HuH-7.5 (cell line): ENCODE measurements at places on chromosomes 5 and 9.
A peak's percentile ranks its signal among the peaks of the same experiment; 100 is the strongest.

DNA sequence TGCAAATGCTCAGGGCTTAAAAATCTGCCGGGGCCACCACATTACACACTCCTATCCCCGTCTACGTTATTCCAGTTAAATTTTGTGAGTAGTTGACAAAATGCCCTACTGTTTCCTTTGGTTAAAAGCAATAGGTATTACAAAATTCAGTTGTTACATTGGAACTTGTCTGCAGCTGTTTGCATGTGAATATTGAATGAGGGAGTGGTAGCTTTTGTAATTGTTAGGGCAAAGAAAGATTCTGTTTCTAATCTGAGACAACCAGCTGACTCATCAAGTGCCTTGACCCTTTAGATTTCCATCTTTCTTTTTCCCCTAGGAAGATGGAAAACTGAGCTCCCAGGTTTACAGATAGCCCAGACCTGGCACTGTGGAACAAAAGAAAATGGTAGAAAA lies 30.2 kb downstream of the MAML1 start:
- no peak for DNase-seq

DNA sequence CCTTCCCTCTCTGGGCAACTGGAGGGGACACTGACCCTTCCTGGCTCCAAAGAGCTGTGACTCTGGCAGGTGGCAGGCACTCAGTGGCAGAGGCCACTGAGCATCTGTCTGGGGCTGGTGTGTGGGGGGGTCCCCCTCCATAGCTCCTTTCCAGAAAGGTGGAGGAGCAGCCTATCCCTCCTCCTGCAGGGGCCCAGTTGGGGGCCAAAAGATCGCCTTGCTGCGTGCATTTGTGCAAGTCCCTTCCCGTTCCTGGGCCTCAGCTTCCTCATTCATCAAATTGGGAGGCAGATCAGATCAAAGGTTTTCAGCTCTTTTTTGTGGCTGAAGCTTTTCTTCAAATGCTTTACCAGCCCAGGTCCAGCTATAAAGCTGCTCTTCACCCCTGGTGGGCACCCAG lies 77.7 kb downstream of the NTNG2 start:
- no peak for DNase-seq

- no peak for DNase-seq
Measured at GRCh38 chr9:131258186-131258585, 18.1 kb downstream of the FAM78A start.

DNA sequence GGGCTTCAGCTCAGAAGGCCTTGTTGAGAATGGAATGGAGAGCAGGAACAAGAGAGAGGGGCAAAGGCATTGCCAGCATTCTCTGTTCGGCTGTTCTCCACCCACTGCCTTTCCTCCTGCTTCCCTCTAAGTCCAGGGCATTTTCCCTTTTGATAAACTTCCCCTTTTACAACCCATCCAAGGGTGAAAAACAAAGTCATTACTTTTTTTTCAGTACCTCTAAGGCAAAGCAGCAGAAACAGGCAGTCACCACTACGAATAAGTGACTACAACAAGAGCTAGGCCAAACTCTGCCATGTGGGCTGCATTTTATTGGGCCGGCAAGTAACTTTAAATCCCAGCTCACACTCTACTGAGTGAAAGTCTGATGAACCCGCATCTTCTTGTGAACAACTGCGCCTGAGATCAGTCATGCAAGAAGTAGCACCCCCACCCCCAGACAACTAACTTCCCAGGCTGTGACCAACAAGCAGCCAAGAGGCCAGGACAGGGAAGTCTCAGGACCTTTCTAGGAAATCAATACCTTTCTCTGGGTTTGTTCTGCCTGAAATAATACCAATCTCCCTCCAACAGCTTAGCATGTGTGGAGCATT lies 13.1 kb downstream of the IL7R start:
- DNase-seq, result no peak

DNA sequence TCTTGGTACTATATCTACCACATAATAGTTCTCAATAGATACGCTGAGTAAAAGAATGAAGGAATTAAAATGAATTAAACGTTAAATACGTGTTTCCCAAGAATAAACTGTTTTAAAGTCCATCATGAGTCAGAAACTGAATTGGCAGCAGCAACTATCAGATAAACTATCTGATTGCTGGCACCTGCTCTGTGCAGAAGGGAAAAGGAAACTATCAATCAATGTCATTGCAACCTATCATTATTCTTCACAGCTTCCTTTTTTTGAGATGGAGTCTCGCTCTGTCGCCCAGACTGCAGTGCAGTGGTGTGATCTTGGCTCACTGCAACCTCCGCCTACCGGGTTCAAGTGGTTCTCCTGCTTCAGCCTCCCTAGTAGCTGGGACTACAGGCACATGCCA lies 8.8 kb upstream of the WDR36 start:
- DNase-seq, result no peak

- DNase-seq, result peak; percentile 18
Measured at GRCh38 chr5:159444441-159445082, 114.3 kb upstream of the IL12B start.

DNA sequence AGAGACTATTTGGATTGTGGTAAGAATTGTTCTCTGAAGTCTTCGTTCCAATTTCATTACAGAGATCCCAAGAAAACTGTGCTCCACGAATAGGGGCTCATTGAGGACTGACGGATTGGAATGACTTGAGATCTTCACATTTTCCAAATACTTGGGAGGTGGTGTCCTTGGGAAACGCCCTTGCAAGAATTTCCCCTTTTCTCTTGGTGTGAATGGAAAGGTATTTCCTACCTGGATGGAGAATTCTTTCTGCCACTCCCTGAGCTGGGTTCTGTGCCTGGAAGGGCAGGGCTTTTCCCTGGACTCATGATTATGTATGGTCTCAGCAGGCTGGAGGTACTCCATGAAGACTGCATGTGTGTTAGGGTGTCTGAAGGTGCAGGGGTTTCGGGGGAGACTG lies 53.9 kb downstream of the SNX18 start:
- no peak for DNase-seq

GRCh38 chr5:54443270-54443669 lies 12.2 kb upstream of the HSPB3 start:
- no peak for DNase-seq

DNA sequence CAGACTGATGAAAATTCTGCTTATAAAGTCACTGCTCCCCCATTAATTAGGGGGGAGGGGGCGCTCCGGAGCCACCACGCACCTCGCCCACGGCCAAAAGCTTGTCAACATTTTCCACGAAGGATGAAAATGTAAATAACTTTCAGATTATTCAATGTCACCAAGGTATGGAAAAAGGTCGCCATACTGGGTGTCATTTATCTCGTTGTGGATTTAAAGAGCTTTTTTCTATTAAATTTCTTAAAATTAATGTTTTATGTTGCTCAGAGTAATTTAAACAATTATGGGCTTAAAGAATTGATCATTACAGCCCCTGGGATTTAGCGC lies 13.0 kb downstream of the LHX3 start:
- no peak for DNase-seq

DNA sequence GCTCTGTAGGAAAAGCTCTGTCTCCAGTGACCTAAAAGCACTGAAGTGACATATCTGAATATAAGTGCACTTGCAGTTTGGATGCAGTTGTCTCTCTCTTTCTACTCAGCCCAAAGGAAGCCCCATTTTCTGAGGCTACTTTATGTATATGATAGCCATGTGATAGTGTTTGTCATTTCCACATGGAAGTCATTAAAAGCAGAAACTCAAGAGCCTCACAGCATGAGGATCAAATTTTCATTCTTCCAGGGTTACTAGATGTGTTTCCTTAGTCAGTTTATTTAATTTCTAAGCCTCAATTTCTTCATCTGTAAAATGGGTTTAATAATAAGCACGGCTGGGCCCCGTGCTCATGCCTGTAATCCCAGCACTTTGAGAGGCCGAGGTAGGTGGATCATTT lies 36.7 kb downstream of the RNF44 start:
- DNase-seq, result no peak

GRCh38 chr9:115263371-115264075 lies 145.6 kb upstream of the TNC start:
- DNase-seq, result no peak

GRCh38 chr5:2007496-2007877 lies 124.8 kb upstream of the IRX4 start:
- no peak for DNase-seq

- no peak for DNase-seq
Measured at GRCh38 chr5:133242221-133242835, 190.5 kb downstream of the HSPA4 start.

- no peak for DNase-seq
Measured at GRCh38 chr5:53426878-53427277, 53.6 kb upstream of the FST start.

GRCh38 chr5:43155394-43156096 lies 34.8 kb downstream of the ZNF131 start:
- DNase-seq, result no peak

DNA sequence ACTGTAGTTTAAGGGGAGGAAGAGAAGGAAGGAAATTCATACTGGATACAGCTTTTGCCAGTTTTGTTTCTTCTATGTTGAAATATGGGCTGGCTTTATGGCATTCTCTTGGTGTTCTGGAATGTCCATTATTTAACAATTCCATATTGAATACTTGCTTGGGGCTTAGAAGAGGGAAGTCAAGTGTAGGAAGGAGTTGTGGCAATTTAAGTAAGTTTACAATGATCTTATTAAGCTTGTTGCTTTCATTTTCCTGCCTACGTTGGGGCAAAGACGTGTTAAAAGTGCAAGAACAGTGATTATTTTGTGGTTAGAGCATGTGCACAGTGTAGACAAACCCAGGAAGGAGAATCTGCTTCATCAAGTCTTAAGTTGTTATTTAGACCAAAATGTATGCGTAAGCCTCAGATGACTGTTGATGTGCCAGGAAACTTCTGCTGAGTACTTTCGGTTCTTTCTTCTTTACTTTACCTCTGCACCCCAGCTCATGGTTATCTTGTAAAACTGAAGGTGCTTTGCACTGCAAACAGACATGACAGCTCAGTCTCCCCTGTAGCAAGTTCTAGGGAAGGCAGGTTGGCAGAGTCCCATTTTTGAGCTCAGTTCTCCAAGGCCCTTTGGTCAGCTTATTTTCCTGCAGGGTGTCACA lies 75.8 kb downstream of the F2RL2 start:
- DNase-seq, result no peak

DNA sequence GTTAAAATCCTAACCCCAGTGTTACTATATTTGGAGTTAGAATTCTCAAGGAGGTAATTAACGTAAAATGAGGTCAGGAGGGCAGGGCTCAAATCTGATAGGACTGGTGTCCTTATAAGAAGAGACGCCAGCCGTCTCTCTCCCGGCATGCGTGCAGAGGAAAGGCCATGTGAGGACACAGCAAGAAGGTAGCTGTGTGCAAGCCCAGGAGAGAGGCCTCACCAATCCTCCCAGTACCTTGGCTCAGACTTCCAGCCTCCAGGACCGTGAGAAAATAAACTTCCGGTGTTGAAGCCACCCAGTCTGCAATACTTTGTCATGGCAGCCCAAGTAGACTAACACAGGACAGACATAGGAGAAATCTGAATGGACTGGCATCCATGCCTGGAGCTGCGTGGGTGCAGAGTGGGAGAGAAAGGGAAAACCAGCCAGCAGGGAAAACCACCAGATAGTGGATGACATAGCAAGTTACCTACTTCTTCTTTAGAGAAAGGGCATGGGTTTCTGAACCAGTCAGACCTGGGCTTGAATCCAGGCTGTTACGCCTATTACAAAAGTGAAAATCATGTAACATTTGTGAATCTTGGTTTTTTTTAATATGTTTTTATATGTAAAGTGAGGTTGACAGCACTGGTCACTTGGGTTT lies 89.2 kb downstream of the FSTL4 start:
- no peak for DNase-seq

DNA sequence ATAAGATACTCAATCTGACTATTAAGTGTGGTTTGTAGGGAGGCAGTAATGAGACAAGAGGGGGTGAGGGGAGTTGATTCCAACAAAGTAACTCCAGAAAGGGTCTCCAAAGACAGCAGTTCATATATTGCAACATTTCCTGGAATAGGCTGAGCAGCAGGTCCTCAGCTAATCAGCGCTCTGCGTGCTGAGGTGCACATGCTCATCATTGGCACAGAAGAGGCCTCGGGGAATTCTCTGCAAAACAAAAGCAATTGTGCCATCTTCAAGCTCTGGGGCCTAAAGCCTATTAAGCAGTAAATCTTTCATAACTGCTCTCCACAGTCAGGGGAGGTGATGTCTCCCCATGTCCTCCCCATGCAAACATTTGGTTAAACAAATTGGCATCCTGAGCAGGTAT lies 357.3 kb downstream of the SPOCK1 start:
- DNase-seq, result no peak

GRCh38 chr9:35690294-35690613 lies 529 bp upstream of the TPM2 start:
- DNase-seq, result no peak

DNA sequence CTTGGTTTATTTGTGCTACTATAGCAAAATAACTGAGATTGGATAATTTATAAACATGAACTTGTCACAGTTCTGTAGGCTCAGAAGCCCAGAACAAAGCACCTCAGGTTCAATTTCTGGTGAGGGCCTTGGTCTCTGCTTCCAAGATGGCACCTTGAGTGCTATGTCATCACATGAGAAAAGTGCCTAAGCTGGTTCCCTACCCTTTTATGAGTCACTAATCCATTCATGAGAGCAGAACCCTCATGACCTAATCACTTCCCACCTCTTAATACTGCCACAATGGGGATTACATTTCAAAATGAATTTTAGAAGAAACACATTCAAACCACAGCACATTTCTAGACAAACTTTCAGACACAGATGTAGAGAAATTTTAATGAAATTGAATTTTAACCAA lies 98.2 kb upstream of the PRSS3 start:
- no peak for DNase-seq

- DNase-seq, result no peak
Measured at GRCh38 chr9:107970726-107971125, 481.2 kb upstream of the KLF4 start.

DNA sequence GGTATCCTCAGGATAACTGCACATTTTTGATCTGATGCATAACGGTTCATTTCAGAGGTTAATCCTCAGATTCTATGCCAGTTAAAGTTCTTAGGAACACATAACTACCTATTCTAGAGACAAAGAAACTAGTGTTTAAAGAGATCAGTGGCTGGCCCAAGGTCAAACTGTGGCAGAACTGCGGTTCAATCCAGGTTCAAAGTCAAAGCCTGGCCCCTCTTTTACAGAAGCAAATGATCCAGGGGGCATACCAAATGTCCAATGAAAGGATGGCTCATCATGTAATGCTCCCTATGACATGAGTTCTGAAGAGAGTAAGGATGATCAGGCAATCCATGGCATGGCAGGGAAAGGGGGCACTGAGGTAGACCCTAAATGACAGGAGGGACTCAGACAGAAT lies 283.3 kb downstream of the SPOCK1 start:
- no peak for DNase-seq

GRCh38 chr9:132175431-132175830 lies 13.6 kb downstream of the NTNG2 start:
- DNase-seq, result no peak

GRCh38 chr5:148972396-148972795 lies 90.5 kb downstream of the SH3TC2 start:
- no peak for DNase-seq

GRCh38 chr5:177607452-177608192 lies 7.7 kb downstream of the B4GALT7 start:
- DNase-seq, result peak; percentile 93

- no peak for DNase-seq
Measured at GRCh38 chr9:89508951-89509615, 11.2 kb upstream of the SEMA4D start.
